Foreskin melanocyte (primary cell): ENCODE measurements at places on chromosomes 5 and 9.

DNA sequence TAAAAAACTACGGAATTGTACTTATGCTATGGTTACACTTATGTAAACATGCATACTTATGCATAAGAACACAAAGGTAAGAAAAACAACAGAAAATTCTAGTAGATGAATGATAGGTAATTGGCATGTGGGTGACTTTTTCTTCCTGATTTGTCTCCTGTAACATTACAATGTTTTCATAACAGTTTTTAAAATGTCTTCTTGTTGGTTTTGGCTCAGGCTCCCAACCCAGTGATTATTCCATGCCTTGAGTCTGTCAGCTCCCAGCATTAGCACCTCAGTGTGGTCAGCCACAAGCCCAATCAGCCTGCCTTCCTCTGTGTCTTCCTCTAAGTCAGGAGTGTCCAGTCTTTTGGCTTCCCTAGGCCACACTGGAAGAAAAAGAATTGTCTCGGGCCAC, 7.9 kb upstream of the FOXE1 start:
- no peak for DNase-seq

GRCh38 chr9:24846248-24846912, 300.7 kb upstream of the IZUMO3 start:
- DNase-seq: no peak

- DNase-seq: no peak
These were observed 78.4 kb downstream of the NTNG2 start for GRCh38 chr9:132239999-132240840.

- DNase-seq: no peak
These were observed 86.3 kb downstream of the MVB12B start for GRCh38 chr9:126412905-126413304.

- DNase-seq: peak; percentile 59
These were observed 1.7 kb downstream of the ADRA1B start for GRCh38 chr5:159917994-159918393.

DNA sequence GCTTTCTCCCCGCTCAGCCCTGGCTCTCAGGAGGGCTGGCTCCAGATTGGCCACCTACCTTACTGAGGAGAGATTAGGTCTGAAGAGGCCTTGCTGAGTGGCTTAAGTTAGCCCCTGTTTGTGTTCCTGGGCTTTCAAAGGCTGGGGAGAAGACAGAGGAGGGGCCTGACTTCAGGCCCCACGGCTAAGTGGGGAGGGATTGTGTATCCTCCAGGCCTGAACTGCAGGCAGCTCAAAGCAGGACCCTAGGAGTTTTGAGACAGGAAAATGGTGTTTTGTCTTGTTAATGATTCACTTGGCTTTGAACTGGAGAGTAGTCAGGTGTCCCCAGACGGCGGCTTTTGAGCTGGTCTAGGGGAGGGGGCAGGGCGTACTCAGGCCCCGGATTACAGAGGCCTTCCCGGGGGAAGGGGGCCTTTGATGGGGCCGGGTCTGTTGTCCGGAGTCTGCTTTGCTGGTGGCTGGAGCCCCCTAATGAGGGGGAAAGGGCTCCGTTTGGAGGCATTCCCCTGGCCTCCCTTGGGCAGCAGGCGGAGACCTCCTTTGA, 162.0 kb upstream of the SMIM23 start:
- no peak for DNase-seq

GRCh38 chr5:87369431-87369830, 43.3 kb downstream of the CCNH start:
- DNase-seq: no peak

DNA sequence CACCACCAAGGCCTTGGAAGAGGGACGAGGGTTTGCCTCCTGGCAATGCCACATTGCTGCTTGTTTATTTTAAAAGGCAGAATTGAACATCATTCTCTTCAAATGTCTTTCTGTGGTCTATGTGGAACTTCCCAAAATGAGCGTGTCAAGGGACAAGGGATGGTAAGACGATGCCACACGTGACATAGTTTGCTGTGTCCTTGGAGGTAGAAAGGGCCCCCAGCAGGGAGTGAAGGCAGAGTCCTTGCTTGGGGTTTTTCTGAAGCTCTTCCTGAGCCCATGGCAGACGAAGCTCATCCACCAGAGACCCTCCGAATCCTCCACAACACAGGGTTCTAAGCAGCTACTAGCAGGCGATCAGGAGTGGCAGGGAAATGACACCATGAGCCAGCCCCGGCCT, 28.3 kb downstream of the PRRX2 start:
- no peak for DNase-seq

- no peak for DNase-seq
These were observed 4.3 kb upstream of the IL17B start for GRCh38 chr5:149383399-149383798.

DNA sequence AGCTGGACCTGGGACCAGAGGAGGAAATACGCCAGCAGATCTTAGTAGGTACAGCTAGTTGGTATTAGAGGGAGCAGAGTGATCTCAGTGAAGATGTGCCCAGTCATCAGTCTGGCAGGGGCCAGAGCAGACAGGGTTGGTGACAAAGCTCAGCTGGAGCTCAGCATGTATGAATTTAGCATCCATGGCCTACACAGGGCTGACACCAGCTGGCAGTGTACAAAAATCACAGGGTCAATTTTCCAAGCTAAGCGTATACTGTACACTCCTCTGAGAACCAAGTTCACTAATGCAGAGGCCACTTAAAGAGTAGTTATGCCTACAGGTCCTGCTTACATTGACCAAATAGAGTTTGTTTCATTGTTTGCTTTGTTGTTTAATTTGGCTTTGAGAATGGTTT, 146.6 kb downstream of the SLC24A2 start:
- no peak for DNase-seq

- no peak for DNase-seq
These were observed 32.7 kb upstream of the CDKN2B start for GRCh38 chr9:22041775-22042174.

- DNase-seq: no peak
These were observed 47.9 kb downstream of the NACC2 start for GRCh38 chr9:136047076-136047774.

GRCh38 chr5:121029536-121030245, 565.6 kb downstream of the PRR16 start:
- DNase-seq: no peak
